Kidney tubule cell (primary cell): ENCODE measurements at places on chromosomes 7 and 10.
A peak's percentile ranks its signal among the peaks of the same experiment; 100 is the strongest.

GRCh38 chr10:131259535-131259934 lies 52.0 kb downstream of the TCERG1L start:
- no peak for DNase-seq

GRCh38 chr10:31759124-31759798 lies 169.4 kb downstream of the ARHGAP12 start:
- DNase-seq = peak; percentile 80

- peak; percentile 39 for DNase-seq
Measured at GRCh38 chr7:50610521-50611277, 45.5 kb upstream of the DDC start.

GRCh38 chr10:96565774-96566173 lies 21.0 kb downstream of the TM9SF3 start:
- DNase-seq = peak; percentile 24

DNA sequence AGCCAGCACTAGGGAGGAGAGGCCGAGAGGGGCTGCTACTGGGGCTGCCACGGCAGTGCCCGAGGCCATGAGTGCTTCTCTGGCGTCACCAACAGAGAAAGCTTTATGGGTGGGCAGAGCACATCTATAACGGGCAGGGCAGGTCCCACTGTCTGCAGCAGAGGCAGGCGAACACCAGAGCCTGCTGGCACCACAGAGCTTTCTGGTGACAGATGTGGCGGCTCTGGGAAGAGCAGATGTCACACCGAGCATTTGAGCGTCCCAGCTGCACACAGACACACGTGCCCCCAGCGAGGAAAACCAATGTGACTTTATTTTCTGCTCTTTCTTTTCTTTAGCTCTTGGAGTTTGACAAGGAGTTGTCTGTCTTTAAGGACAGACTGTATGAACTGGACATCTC lies 20.5 kb downstream of the NKX6-2 start:
- no peak for DNase-seq

GRCh38 chr10:71865561-71866041 lies 14.6 kb upstream of the PSAP start:
- DNase-seq = no peak

DNA sequence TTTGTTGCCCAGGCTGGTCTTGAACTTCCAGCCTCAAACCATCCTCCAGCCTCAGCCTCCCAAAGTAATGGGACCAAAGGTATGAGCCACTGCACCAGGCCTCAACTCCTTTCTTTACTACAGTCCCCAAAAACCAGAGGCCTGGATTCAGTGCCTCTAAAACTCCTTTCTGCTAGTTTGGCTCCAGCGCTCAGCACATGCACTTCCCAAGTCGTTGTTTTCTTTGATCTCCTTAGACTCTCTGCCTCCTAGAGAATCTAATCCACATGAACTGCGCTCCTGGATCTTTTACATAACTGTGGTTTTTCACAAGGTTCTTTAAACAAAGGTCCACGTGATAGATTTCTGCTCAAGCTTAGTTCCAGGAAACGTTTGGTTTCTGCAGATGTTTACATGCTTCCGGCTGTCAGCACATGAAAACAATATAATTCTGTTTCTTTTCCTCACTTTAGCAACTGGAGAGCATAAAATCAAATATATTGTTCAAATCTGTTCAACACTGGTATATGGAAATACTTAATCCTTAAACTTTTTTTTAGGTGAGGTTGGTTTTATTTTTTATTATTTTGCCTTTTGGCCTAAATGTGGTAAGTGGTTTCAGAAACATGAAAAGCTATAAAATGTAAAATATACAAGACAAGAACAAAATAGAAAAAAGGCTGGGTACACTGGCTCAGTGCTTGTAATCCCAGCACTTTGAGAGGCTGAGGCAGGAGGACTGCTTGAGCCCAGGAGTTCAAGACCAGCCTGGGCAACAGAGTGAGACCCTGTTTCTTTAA lies 270.5 kb upstream of the MKLN1 start:
- DNase-seq = no peak

GRCh38 chr10:31063841-31064240 lies 32.2 kb upstream of the ZNF438 start:
- DNase-seq = no peak

DNA sequence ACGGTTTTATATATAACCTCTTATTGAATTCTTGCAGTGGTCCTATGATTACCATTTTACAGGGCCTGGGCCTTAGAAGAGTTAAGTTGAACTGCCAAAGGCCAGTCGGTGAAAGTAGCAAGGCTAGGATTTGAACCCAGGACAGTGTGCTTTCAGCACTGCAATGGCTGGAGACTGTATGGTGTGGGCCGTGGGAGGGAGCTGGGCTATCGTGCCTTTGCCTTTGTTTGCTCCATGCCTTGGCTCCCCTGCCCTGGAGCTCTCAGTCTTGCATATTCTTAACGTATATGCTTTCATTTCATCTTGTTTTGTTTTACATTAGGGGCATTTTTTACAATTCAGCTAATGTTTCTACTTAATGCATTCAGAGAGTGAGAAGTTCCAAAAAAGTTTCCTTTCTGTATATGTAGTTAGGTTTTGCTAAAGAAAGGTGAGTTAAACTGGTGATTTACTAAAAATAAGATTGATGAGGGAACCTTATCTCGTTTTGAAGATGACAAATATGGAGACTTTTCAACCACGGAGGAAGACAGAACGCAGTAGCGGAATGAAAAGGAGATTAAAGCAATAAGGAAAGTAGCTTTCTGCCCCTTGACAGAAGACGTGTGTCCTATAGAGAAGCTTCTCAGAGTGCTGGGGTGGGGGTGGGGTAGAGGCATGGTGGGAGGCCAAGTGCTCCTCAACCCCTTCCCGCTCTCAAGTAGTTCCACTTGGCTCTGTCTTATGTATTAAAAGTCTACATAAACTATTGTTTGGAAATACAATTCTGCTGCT lies 82.5 kb downstream of the RTKN2 start:
- DNase-seq = no peak

- DNase-seq = no peak
Measured at GRCh38 chr10:124324856-124325632, 93.7 kb downstream of the OAT start.

- no peak for DNase-seq
Measured at GRCh38 chr7:13309535-13309934, 622.1 kb downstream of the ARL4A start.

DNA sequence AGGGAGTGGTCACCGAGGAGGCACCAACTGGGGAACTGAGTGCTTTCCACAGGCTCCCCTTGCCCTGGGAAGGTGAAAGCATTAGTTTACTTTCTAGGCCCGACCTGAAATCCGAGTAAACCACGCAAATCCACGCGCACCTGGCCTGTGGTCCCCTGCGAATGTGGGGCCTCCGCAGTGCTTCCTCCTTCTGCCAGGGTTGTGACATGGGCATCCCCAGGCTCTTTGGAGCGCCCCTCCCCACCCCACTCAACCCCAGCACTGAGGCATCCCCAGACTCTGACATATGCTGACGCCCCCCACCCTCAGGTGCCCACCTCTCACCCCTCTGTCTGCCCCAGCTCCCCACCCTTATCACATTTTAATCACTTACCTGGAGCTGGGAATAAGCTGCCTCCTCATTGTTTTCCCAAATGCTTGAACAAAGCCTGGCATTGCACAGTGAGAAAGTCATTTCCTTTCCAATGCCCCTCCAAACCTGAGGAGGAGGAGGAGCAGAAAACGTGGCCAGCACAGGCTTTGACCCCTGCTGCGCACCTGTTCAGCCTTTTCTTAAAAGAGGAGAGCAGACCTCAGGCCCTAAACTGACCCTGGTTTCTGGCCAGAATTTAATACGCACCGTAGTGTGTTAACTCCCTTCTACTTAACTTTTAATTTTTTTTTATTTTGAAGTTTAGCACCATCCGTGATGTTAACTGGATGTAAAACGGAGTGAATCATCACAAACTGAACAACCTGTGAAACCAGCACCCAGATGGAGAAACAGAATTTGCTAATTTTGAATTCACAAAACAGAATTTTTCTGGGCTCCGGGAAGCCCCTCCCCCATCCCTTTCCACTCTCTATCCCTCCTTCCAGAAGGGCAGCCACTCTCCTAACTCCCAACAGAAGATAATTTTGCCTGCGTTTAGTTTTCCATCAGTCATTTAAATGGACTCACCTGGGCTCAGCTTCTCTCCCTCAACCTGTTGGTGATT lies 129.4 kb downstream of the WDR11 start:
- no peak for DNase-seq

DNA sequence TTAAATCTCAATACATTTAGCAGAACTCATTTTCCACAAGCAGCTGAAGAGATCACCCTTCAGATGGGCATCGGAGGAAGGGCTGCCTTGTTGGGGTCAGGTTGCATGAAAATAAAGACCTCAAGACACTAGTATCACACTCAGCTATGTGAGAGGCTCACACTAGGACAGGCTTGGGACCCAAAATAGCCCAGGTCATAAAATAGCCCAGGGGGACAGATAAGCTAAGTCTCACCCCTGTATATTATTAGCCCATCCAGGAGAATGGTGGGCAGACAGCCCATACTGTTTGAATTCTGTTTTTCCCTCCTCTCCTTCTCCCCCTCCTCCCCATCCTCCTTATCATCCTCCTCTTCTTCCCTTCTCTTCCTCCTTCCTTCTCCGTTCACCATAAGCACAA lies 415.1 kb upstream of the C7orf33 start:
- DNase-seq = no peak

DNA sequence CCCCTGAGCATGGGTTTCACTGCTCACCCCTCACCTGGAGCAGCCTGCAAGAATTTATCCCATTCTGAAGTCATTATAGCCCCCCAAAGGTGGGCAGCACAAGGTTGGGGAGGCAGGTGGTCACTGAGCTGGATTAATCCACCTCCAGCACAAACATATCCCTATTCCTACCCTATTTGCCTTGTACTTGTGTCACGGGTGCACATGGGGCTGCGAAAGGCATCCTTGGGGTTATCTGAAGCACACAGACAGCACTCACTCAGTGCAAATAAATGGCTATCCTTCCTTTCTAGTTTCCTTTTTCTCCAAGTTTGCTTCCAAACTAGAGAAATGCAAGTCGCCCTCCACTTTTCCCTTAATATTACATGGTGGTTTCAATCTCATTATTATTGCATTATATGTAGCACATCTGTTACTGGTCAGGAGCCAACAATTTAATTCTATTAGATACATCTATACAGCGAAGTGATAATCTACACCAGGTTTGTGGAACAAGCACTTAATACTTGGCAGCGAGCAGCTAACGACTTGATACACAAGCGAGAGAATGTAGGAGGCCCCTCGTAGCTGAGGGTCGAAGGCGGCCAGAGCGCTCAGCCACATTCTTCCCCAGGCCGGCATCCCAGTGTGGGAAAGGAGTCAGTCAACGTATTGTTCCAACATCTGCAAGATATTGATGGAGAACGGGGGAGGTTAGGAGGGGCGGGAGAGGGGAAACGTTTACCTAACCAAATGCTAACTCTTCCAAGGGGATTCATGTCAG lies 121.3 kb upstream of the HABP2 start:
- DNase-seq = no peak

GRCh38 chr10:85212526-85212925 lies 884.1 kb downstream of the CCSER2 start:
- DNase-seq = no peak

DNA sequence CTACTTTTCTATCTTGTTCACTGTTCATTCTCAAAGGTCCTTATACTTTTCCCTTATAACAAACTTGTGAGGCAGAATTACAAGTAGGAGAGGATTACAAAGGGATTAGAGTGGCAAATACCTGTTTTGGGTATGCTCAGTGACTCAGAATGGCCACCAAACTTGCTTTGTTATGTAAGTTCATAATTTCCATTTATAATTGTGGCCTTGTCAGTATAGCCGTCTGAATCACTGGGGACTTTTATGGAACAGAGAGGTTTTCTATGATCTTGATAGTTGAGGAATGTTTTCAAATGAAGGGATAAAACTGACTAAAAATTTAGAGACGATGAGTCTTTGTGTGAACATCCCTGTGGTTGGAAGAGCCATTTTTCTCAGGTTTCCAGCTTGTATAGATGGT lies 116.2 kb downstream of the SND1 start:
- no peak for DNase-seq

DNA sequence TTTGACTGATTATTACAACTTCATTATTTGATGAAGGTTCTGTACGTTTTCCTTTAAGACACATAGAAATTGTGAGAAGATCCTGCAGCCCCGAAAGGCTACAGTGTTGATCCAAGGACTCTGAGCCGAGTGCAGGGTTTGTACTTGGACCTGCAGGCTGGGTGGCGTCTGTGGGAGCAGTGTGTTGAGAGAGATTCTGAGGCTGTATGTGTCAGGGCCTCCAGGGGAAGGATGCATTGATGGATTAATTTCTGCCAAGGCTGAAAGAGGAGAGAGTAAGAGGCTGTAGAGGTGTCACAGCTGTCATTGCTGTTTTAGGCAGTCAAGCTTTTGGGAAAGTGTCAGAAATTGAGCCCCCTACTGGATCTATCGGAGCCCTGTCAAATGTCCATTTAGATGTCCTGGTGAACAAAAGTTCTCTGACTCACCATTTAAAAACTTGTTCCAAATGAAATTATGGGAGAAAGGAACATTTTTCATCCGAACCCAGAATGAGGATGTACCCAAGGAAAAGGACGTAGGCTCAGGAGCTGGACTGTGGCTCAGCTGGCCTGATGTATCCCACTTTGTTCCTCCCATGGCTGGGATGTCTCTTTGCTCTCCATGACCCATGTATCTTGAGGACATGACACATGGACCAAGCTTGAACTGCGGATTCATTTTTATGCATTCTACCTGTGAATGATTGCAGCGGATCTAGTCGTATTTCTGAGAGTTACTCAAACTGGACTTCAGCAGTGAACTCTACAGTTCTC lies 102.2 kb downstream of the TCF7L2 start:
- DNase-seq = no peak

GRCh38 chr10:62587011-62587410 lies 212.8 kb downstream of the ZNF365 start:
- no peak for DNase-seq

- DNase-seq = no peak
Measured at GRCh38 chr7:123433665-123434064, 100.7 kb downstream of the IQUB start.

GRCh38 chr7:34013421-34013820 lies 108.1 kb downstream of the BMPER start:
- no peak for DNase-seq

DNA sequence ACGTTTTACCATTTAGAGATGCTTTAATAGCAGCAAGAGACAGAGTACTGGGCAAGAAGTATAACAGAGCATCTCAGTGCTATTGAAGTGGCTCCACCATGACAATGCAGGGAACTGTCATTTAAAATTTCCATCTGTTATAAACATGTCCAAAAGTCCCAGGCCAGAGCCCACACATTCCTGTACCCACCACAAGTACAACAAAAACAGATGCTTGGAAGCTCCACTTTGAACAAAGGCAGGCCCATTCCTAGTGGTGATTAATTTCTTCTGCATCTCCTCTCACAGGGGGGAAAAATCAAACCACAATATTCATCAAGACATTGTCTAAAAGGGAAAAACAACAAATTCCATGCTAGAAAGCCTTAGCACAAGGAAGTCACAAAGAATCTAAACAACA lies 627.9 kb downstream of the PARD3 start:
- DNase-seq = peak; percentile 15

DNA sequence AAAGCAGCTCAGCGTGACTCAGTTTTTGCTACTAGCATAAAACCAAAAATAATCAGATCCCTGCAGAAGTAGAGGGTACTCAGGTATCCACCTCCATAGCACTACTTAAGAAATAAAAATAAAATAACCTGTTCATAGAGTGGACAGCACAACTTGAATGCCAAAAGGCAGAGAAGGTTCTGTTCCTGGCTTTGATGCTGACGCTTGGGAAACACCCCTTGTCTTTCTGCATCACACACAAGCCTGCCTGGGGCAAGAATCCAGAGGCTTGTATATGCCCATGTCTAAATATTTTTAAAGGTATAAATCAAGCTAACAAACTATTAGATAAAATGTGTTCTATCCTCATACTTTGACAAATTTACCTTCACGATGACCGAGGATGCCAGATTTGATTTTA lies 207.3 kb downstream of the KIAA1217 start:
- DNase-seq = no peak
